ENCODE measurements at places on chromosomes 11 and 22.
A peak's percentile ranks its signal among the peaks of the same experiment; 100 is the strongest.

DNA sequence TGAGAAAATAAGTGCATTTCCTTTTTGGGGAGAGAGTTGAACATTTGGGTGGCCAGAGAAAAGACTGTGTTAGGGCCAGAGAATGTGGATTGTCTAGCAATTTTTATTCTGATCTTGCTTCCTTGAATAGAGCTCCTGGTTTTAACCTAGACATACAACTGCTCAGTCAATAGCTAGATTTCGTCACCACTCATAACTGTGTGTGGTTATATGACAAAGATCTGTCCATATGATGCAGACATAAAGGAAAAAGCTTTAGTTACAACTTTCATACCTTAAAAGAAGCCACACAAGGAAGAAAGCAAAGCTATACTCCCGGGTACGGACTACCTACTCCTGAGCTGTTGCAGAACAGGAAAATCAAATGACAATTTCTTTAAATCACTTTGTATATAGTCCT, 37.2 kb downstream of the MS4A6A start:
- no peak for DNase-seq

- DNase-seq = peak; percentile 47
Measured at GRCh38 chr11:104876861-104877431, 21.3 kb downstream of the CASP12 start.

DNA sequence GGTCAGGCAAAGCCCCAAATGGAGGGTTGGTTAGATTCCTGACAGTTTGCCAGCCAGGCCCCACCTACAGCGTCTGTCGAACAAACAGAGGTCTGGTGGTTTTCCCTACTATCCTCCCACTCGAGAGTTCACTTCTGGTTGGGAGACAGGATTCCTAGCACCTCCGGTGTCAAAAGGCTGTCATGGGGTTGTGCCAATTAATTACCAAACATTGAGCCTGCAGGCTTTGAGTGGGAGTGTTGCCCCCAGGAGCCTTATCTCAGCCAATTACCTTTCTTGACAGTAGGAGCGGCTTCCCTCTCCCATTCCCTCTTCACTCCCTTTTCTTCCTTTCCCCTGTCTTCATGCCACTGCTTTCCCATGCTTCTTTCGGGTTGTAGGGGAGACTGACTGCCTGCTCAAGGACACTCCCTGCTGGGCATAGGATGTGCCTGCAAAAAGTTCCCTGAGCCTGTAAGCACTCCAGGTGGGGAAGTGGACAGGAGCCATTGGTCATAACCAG, 4.7 kb upstream of the TTC36 start:
- DNase-seq = no peak

DNA sequence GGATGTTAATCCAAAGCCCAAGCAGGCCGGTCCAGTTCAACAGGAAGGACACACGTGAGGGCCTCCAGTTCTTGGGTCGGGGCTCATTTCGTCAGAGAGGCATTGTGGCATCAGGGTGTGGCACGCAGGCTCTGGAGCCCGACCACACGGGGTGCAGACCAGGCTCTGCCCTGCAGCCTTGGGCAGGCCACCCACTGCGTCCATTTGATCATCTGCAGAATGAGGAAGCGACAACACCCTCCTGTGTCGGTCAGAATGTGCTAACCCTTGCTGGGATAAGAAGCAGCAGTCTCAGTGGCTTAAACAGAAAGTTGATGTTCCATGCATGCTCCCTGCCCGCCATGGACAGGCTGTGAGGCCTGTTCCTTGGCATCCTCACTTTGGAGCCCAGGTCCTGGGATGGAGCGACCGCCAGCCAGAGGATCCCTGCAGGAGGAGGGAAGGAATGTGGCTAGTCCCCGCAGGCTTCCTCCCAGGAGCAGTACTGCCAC, 10.8 kb downstream of the RIBC2 start:
- peak; percentile 12 for DNase-seq

DNA sequence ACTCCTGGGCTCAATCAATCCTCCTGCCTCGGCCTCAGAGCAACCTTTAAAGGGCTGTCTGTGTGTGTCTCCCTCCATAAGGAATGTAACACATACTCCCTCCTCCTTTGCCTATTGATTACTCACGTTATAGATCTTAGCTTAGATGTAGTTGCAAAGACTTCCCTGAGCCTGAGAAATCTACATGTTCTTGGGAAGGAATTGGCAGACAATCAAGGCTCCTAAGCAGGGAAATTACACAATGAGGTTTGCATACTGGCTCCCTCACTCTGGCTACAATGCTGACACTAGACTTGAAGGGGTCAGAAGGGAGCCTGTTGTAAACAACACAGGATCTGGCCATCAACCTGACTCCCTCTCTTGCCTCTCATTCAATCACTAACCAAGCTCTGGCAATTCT, 5.2 kb upstream of the OLFML1 start:
- DNase-seq = no peak

DNA sequence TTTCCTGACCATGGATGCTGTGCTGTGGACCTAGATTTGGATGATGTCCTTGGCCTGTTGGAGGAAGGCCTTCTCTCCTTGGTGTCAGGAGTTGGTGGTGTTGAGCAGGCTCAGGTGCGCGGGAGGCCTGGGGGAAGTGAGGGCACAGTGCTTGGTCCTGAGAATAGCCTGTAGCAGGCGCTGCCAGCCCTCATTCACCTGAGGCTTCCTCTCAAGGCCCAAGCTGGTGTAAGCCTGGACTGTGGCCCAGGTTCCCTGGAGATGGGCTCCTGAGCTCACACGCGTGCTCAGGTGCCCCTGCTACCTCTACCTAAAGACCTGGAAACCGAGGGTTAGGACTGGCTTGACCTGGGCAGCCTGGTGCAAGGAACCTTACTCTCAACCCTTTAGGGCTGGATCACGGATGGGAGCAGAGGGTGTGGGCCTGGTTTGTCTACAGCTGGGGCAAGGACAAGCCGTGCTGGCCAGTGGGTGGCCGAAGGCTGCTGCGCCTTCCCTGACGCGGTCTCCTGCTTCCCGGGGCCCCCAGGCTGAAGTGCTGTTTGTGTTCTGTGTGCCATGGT, 7.8 kb upstream of the GRAMD4 start:
- no peak for DNase-seq

All from CD4-positive, alpha-beta T cell treated with Interleukin-21 for 1 hour (primary cell).